ENCODE measurements at places on chromosomes 16 and 17.

- DNase-seq: no peak
Measured at GRCh38 chr16:12419151-12419550, 384.5 kb downstream of the CPPED1 start.

- peak; percentile 18 for DNase-seq
Measured at GRCh38 chr17:67227488-67227887, 17.5 kb downstream of the HELZ start.

- DNase-seq: peak; percentile 49
Measured at GRCh38 chr16:80122115-80122514, 418.7 kb upstream of the DYNLRB2 start.

- DNase-seq: no peak
Measured at GRCh38 chr17:64036198-64036922, 15.9 kb upstream of the ICAM2 start.
